ENCODE measurements at places on chromosomes 11 and 22.
A peak's percentile ranks its signal among the peaks of the same experiment; 100 is the strongest.

DNA sequence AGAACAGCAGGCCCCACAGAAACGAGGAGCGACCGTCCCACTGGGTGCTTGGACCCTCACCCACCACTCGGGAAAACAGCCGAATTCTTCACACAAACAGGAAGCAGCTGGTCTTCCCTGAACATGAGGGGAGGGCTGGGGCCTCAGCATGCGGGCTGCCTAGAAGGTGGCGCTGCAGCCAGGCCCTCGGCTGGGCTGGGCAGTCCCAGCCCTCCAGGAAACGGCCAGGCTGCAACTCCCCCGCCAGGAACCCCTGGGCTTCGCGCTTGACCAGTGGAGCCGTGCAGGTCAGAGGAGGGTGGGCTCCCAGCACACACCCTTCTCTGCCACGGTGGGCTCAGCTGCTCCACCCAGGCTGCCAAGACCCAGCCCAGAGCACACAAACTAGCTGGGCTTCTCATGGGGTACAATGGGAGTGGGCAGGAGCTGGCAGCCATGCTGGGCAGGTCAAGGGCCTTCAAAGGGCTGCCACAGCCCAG, 29.6 kb downstream of the IGF2 start:
- no peak overlapping the region for H3K4me3 ChIP-seq
- no peaks in the 10 kb centered on the region for H3K36me3 ChIP-seq
- no peak overlapping the region for H3K27ac ChIP-seq
- peaks cover 5% of the 10 kb centered on the region for H3K4me1 ChIP-seq
- peaks cover 15% of the 10 kb centered on the region for H3K27me3 ChIP-seq
- DNase-seq = no peak

- H3K4me3 ChIP-seq = no peak overlapping the region
- H3K36me3 ChIP-seq = no peaks in the 10 kb centered on the region
- H3K4me1 ChIP-seq = no peaks in the 10 kb centered on the region
- H3K27ac ChIP-seq = no peak overlapping the region
- peaks cover 50% of the 10 kb centered on the region for H3K27me3 ChIP-seq
Observed at GRCh38 chr11:75659836-75660235, 9.0 kb downstream of the MAP6 start.

DNA sequence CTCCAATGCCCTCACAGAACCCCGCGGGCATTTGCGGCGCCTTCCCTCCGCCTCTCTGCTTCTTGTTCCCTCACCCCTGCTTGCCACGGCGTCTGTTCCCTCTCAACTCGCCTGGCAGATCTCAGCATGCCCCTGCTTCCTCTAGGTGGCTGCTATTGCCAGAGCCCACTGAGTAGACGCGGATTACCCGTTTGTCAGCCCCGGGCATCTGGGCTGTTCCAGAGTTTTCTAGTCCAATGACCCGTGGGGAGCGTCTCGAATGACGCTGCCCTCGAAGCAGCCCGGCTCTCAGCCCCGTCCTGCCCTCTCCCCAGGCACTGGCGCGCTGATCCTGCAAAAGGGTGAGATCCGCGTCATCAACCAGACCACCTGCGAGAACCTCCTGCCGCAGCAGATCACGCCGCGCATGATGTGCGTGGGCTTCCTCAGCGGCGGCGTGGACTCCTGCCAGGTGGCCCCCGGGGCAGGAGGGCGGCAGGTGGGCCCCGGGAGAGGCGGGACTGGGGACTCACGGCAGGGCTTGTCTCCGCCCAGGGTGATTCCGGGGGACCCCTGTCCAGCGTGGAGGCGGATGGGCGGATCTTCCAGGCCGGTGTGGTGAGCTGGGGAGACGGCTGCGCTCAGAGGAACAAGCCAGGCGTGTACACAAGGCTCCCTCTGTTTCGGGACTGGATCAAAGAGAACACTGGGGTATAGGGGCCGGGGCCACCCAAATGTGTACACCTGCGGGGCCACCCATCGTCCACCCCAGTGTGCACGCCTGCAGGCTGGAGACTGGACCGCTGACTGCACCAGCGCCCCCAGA, 49.7 kb downstream of the ST14 start:
- H3K36me3 ChIP-seq = no peaks in the 10 kb centered on the region
- no peak overlapping the region for H3K4me3 ChIP-seq
- H3K4me1 ChIP-seq = no peaks in the 10 kb centered on the region
- no peak overlapping the region for H3K27ac ChIP-seq
- no peak for DNase-seq

- no peak overlapping the region for H3K4me3 ChIP-seq
- no peak overlapping the region for H3K27ac ChIP-seq
- peaks cover 9% of the 10 kb centered on the region for H3K36me3 ChIP-seq
- H3K27me3 ChIP-seq = no peaks in the 10 kb centered on the region
Observed at GRCh38 chr11:42205518-42205917, 746.1 kb upstream of the LRRC4C start.

- no peaks in the 10 kb centered on the region for H3K27me3 ChIP-seq
- peaks cover 33% of the 10 kb centered on the region for H3K4me1 ChIP-seq
- H3K27ac ChIP-seq = peak overlapping the region; percentile 94
- peak overlapping the region; percentile 39 for H3K4me3 ChIP-seq
- peaks cover 38% of the 10 kb centered on the region for H3K36me3 ChIP-seq
- DNase-seq = no peak
Observed at GRCh38 chr22:19448739-19449421, 1.4 kb upstream of the C22orf39 start.

GRCh38 chr11:117075186-117075585, 23.0 kb downstream of the SIK3 start:
- peak overlapping the region; percentile 1 for H3K4me3 ChIP-seq
- DNase-seq = no peak
- H3K27ac ChIP-seq = no peak overlapping the region
- peaks cover 67% of the 10 kb centered on the region for H3K4me1 ChIP-seq
- no peaks in the 10 kb centered on the region for H3K27me3 ChIP-seq

DNA sequence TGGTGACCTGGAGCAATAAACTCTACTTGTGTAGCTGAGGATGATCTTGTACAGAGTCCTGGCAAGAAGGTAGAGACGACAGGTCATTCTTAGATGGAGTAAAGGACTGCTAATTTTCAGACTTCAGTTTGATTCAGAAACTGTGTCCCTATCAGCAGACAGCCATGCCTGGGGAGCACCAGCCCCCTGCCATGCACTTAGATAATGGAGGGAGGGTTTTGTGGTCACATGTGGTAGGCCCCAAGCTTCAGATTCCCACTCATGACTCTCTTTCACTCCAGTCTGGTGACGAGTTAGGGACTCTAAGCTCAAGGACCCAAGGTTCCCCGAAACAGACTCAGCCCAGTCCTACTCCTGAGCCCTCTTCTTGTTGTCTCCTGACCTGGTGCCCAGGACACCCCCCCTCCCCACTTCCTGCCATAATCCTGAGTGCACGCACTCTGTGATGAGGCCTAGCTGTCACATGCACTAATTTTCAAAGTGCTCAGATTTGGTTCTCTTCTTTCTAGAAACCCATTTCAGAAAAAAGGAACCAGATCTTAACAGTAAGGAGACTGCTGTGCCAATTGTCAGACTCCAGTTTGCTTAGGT, 10.2 kb upstream of the AMPD3 start:
- peak overlapping the region; percentile 15 for H3K4me3 ChIP-seq
- no peaks in the 10 kb centered on the region for H3K36me3 ChIP-seq
- H3K27me3 ChIP-seq = no peaks in the 10 kb centered on the region
- peak; percentile 46 for DNase-seq

DNA sequence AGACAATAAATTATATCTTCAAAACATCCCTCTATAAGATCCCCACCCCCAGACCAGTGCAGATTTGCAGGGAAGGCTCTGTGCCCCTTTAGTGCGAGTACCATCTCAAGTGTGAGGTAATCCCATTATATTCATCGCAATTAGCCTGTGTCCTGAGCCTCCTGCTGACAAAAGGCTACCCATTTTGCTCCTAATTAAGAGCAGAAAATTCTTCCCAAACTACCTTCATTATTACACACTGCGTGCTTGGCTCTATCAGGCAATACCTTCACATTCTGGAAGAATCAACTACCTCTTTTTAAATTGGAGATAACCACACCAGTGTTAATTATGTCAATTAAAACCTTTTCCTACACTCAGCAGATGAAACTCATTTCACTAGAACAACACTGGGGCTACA, 1133.4 kb upstream of the CCDC90B start:
- no peaks in the 10 kb centered on the region for H3K36me3 ChIP-seq
- H3K27me3 ChIP-seq = no peaks in the 10 kb centered on the region
- no peak for DNase-seq

DNA sequence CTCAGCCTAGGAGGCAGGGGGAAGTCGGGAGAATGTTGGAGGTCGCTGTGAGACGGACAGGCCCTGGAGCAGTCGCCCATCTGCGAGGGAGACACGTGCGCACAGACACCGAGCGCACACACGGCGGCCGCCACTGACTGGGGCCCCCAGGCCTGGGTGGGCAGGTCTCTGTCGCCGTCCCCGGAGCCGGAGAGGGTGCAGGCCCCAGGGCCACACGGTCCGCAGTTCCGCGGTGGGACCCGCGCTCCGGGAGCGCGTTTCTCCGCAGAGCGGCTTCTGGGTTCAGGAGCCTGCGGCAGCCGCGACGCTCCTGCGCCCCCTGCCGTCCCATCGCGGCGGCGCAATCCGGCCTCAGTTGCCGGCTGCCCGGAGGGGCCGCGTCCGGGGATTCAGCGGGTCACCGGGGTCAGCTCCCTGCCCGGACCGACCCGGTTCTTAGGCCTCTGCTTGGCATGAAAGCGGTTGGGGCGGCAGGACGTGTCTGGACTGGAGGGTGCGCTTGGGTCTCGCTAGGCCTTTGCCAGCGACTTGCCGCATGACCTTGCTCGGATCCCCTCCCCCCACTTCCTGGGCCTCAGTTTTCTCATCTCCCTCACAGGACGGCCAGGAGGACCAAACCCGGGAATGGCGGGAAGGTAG, 31.2 kb downstream of the PDE2A start:
- no peak overlapping the region for H3K27ac ChIP-seq
- H3K4me3 ChIP-seq = peak overlapping the region; percentile 61
- no peaks in the 10 kb centered on the region for H3K27me3 ChIP-seq
- peaks cover 2% of the 10 kb centered on the region for H3K4me1 ChIP-seq
- peak; percentile 56 for DNase-seq

- H3K27ac ChIP-seq = no peak overlapping the region
- no peaks in the 10 kb centered on the region for H3K4me1 ChIP-seq
- no peak for DNase-seq
- no peaks in the 10 kb centered on the region for H3K36me3 ChIP-seq
Observed at GRCh38 chr22:32985899-32986765, 72.0 kb downstream of the SYN3 start.

- H3K27ac ChIP-seq = no peak overlapping the region
- H3K4me3 ChIP-seq = no peak overlapping the region
- H3K4me1 ChIP-seq = peaks cover 10% of the 10 kb centered on the region
Observed at GRCh38 chr22:26401726-26402125, 27.3 kb upstream of the ASPHD2 start.

- H3K4me1 ChIP-seq = peaks cover 7% of the 10 kb centered on the region
- H3K4me3 ChIP-seq = no peak overlapping the region
- no peak for DNase-seq
- peaks cover 3% of the 10 kb centered on the region for H3K36me3 ChIP-seq
- H3K27me3 ChIP-seq = peaks cover 14% of the 10 kb centered on the region
- H3K27ac ChIP-seq = no peak overlapping the region
Observed at GRCh38 chr11:75245356-75246005, 4.9 kb downstream of the TPBGL start.

GRCh38 chr22:46592390-46592872, 27.8 kb upstream of the GRAMD4 start:
- no peaks in the 10 kb centered on the region for H3K36me3 ChIP-seq
- peak; percentile 35 for DNase-seq
- H3K27ac ChIP-seq = peak overlapping the region; percentile 82
- peak overlapping the region; percentile 79 for H3K4me3 ChIP-seq
- H3K27me3 ChIP-seq = no peaks in the 10 kb centered on the region

All from naive thymus-derived CD8-positive, alpha-beta T cell (primary cell).